Fibroblast of the aortic adventitia (primary cell): ENCODE measurements at places on chromosomes 3 and 15. TPM values are rescaled to one million over a fixed set of nuclear protein-coding genes. Genes with fewer than 3 reads are reported as not detected.
A peak's percentile ranks its signal among the peaks of the same experiment; 100 is the strongest.

Gene SAMD7
- total RNA-seq: not detected in 2 replicates

- no peak for DNase-seq
These were observed 13.2 kb upstream of the STAB1 start for GRCh38 chr3:52481819-52482521.

GRCh38 chr15:91967935-91968606, 114.6 kb downstream of the SLCO3A1 start:
- peak; percentile 33 for DNase-seq

Gene NMNAT3
- 1.5 and 1.8 TPM in 2 replicates for total RNA-seq

GRCh38 chr15:63372018-63372705, 9.5 kb downstream of the CA12 start:
- DNase-seq: peak; percentile 99

- DNase-seq: no peak
These were observed 222.6 kb downstream of the PDCD6IP start for GRCh38 chr3:34020726-34021680.

Gene MINAR1
- 0.98 and 1.7 TPM in 2 replicates for total RNA-seq

Gene LDHAL6B
- total RNA-seq: not detected in 2 replicates

DNA sequence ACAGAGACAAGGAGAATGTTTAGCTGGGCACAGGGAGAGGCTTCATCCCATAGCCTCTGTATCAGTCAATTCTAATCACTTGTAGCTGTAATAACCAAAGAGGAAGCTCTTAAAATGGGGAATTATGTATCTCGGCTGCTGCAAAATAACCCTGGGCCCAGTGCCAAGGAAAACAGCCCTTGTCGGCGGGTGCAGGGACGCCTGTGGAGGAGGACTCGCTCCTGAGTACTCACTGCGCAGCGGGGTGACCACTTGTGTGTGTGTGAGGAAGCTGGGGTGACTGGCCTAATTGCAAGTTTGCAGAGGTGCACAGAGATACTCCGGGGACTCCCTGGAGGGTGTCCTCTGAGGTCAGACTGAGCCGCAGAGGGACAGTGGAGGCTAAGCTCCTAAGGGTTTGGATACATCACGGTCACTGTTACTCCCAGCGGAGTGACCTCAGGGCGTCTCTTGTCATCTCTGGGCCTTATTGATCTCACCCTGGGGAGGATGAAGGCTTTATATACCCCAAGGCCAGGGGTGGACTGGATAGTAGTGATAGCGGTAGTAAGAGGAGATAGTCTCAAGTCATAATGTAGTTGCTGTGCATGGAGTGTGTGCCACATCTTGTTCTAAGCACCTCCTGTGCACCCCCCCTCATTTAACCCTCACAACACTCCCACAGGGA, 37.2 kb downstream of the SLC6A6 start:
- peak; percentile 48 for DNase-seq

DNA sequence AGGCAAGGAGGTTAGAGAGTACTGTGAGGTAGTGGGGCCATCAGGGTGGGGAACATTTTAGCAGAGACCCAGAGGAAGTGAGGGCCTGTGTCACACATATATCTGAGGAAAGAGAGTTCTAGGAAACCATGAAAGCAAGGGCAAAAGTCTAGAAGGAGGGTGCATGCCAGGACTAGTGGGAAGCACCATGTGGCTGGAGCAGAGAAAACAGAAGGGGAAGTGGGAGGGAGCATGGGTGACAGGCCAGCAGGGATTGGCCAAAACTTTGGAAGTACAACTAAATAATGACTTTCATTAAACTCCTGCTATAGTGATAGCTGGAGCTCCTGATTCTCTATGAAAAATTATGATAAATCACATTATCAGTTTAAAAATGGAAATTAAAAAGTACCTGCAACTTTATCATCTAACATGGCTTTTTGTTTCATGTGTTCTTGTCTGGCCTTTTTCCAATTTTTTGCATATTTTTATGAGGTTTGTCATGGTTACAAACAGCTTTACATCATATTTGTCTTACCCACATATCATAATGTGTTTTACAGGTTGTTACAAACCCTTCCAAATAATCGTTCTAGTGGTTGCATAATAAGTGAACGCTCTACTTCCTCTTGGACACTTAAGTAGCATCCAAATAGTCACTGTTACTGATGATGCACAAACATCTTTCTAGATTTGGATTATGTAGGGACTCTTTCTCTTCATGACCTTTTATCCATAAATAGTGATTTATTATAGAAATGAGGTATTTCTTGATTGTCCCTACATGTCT, 168.3 kb downstream of the NEK10 start:
- DNase-seq: no peak

- no peak for DNase-seq
These were observed 263.3 kb downstream of the CLSTN2 start for GRCh38 chr3:140198242-140198641.

Gene DTWD1
- 12.5 and 47.0 TPM in 2 replicates for total RNA-seq

GRCh38 chr15:85710340-85710842, 84.3 kb downstream of the KLHL25 start:
- DNase-seq: no peak

- peak; percentile 59 for DNase-seq
These were observed 643 bp downstream of the ABCC5 start for GRCh38 chr3:184016811-184017671.

Gene SLC2A2
- total RNA-seq: not detected in 2 replicates

- DNase-seq: peak; percentile 22
These were observed 519 bp downstream of the ABHD6 start for GRCh38 chr3:58237941-58238681.

DNA sequence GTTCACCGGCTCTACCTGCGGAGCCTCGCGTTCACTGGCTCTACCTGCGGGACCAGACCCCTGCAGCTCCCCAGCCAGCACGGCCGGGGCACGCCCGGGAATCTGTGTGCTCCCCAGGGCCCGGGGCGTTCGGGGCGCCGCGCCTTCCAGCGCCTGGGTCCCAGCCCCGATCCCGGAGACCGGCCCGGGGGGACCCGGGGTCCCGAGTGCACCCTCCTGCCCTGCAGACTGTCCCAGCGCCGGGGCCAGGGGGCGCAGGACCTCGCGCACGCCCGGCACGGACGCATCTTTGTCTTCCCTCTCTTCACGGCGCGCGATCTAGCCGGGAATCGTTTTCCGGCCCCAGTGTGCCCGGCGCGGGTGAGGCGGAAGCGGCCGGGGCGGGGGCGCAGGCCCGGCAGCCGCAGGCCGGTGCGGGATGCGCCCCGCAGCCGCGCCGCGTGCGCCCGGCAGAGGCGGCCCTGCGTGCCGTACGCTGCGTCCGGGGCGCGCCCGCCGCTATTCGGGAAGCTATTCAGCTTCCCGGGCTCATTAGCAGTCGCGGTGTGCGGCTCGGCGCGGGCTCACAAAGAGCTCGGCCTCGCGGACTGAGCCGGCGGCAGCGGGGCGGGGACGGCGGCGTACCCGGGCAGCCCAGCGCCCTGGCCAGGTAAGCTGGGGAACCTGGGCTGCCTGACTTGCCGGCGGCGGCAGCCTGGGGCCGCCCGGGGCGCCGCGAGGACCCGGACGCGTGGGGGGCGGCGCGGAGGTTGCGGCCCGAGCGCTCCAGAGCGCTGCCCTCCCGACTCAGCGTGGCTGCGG, at the start of gene APBA2:
TSS of gene APBA2 (plus strand) at position 345 of the 801 bp plus-strand sequence. CDS start 167,911 bp downstream, outside the sequence.
- peak; percentile 7 for DNase-seq

GRCh38 chr3:133610031-133610430, 36.5 kb downstream of the CDV3 start:
- DNase-seq: no peak

DNA sequence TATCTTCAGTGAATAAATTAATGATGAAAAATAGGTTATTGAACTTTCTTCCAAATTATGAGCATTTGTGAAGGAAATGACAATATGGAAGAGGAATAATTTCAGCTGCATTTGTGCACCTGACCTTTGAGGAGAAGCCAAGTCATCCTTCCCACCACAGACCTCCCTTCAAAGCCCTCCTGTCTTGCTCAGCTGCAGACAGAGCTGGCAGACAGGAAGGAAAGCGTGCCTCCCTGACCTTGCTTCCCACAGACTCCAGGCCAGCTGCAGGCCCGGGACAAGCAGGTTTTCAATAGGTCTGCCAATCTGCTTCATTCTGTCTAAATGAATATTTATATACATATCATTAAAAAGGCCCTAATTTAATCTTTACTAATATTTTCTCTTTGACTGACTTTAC, 152.9 kb upstream of the RBMS3 start:
- no peak for DNase-seq

Gene IQCH
- total RNA-seq: 0.74 and 3.6 TPM in 2 replicates

- DNase-seq: peak; percentile 37
These were observed 89.5 kb downstream of the ZMAT3 start for GRCh38 chr3:178982137-178982536.

- no peak for DNase-seq
These were observed 29.2 kb upstream of the CNTN3 start for GRCh38 chr3:74643636-74644035.

Gene ASB14
- total RNA-seq: under 0.01 TPM in 1 of 2 replicates, not detected in the other

Gene PLOD2
- total RNA-seq: 46.1 and 114 TPM in 2 replicates

- DNase-seq: no peak
These were observed 96.1 kb downstream of the OPA1 start for GRCh38 chr3:193688834-193689714.
